ENCODE measurements at places on chromosomes 3 and 15.

DNA sequence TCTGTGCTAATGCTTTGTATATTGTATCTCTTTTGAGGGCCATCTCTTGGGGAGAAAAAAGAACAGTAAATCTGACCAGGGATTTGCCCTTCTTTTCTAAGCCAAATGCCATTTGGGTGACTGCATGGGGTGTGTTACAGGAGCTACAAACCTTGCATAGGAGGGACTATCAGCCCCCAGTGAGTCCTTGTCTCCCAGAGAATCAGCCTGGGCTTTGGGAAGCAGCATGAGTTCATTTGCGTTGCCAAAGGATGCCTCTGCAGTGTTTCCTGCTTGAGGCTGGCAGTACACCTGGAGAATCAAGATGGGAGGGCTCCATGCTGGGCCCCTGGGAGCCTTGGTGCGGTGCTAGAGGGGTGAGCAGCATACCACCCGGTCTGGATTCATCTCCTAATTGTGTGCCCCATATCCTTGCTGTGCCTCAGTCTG lies 49.6 kb upstream of the POLG start:
- no peak for DNase-seq

- DNase-seq: no peak
Observed at GRCh38 chr3:195403841-195404408, 38.9 kb downstream of the ACAP2 start.

DNA sequence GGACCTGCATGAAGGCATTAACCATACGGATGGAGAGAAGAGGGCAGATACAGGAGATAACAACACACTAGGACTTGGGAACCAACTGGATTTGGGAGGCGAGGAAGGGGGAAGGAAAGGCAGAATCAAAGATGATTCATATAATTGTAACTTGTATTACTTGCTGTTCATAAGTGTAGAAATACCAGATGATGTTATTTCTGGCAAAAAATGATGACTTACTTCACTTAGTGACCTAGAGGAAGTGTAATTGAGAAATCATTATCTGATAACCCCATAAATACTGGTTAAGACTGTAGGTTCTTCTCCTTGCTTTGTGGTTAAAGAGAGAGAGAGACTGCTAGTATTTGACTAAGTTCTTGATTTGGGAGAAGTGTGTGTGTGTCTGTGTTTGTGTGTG lies 50.5 kb upstream of the GK5 start:
- DNase-seq: no peak

DNA sequence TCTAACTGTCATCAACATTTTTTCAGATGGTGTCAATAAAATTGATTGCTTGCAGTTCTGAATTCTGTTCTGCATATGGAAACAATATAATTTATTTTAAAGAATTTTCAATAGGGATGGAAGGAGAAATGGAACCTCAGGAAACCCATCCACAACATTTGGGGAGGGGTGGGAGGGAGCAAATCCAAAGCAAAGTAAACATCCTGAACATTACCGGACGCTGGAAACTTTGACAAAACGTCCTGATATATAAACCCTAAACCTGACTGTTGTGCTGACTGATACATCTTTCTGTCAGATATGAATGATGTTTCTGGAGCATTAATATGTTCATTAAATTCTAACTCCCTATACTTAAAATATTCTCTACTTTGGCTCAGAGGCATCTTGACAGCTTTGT lies 479.0 kb downstream of the FOXP1 start:
- no peak for DNase-seq

- DNase-seq: no peak
Observed at GRCh38 chr3:71846185-71846584, 61.2 kb upstream of the PROK2 start.

DNA sequence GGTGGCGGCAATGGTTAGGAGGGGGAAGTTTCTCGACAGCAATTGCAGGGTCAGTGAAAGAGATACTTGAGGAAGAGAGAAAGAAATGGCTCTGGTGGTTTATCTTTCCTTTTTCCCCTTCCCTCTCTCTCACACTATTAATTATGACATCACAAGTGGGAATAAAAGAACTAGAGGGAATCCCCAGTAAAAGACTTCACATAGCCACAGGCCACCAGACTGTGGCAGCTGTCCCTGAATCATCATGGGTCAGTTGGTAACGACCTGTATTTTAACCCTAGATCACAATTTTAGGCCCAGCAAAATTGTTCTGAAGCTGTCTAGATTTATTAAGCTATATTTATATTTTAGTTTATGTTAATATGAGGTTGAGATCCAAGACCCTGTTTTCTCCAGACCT lies 40.3 kb downstream of the MBNL1 start:
- DNase-seq: no peak

DNA sequence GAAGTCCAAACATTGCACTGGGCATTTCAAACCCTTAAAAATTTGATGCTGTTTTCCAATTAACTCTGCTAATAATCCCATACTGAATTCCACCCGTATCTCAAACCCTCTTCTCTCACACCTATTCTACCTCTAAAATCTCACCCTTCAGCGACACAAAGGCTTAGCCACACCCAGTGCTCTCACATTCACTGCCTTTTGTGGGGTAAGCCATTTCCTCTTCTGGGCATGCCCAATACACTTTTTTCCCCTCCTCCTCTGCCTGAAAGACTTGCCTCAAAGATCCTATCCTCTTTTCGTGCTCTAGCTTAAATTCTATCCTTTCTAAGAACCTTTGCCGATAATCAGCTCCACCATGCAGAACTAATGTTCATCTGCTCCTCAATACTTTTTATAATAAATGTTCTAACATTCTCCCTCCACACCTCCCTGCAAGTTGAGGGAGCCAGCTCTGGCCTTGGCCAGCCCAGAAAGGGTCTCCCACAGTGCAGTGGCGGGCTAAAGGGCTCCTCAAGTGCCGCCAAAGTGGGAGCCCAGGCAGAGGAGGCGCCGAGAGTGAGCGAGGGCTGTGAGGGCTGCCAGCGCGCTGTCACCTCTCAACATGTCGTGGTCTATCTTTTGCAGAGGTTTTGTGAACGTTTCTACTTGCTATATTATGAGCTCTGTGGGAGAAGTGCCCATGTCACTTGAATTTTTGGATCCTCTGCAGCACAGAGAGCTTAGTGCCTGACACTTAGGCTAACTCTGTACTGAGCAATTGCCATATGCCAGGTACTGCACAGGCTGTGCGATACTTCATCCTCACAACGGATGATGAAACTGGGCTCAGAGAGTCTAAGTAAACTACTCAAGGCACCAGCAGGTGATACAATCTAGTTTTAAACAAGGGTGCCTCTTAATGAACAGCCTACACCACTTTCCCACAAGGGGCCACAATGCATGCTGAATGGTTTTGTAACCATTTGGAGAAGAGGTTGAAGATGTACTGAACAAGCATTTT lies 53.6 kb upstream of the BCL6 start:
- DNase-seq: no peak

DNA sequence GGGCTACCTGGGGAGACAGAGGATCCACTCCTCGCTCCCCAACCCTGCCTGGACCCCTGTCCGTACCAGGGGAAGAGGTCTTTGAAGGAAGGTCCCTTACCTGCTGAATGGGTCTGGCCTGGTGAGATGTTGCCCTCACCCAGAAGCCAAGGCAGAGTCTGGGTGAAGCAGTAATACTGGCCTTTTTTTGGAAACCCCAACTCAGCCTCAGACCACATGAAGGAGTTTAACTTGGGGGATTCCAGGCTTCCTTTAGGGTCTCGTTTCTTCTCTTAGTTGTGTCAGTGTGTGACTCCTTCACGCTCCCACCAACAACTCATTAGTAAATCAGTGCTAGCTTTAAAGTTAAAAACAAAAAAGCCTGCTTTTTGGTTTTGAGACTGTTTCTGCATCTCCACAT lies 45.6 kb downstream of the RTP1 start:
- DNase-seq: no peak

GRCh38 chr3:189303584-189303983 lies 131.8 kb downstream of the TPRG1 start:
- DNase-seq: no peak

DNA sequence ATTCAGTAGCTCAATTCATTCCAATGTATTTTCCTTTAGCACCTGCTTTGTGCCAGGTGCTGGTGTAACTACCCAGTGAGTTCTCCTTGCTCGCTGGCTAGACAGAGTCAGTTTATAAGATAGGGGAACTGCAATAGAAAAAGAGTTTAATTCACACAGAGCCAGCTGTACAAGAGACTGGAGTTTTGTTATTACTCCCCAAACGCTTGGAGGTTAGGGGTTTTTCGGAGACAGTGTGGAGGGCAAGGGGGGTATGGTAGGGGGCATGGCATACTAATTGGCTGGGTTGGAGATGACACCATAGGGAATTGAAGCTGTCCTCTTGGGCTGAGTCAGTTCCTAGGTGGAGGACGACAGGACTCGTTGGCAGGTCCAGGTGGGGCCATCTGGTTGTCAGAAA lies 5.4 kb upstream of the CFAP91 start:
- no peak for DNase-seq

DNA sequence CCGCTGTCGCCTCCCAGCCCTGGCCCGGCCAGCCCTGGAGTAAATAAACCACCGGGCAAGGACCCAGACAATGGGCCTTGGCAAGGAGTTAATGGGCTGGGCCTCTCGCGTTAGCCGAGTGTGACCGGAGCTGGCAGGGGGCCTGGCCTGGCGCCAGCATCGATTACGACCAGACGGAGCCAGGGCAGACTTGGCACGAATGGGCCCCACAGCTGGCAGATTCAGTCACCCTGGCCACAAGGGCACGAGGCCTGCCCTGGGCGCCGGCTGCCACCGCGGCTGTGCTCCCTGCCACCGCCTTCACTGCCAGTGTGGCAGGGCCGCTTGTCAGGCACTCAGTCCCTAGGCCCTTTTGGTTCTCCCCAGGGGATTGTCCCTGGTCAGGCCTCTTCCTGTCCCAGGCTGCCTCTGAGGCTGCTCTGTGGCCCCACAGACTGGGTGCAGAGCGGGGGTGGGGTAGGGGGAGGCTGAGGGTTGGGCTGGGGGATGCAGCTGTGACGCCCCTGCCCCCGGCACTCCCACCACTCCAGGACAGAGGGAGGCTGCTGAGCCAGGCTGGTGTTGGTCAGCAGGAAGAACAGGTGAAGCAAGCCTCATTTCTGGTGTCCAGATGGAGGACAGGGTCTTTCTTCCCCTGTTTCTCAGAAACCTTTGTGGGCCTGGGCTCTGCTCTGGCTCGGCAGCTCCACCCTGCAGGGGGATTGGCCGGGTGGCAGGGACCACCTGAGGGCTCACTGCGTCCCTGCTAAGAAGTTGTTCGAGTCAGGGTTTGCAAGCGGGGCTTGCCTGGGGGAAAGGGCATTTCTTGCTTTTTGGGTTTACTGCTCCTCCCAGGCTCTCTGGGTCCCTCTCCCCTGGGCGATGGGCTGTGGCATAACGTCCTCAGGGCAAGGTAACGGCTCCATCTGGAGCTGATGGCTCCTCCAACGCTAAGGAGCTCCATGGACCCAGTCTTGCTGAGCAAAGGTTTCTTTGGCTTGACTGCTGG lies 30.5 kb upstream of the SRP14 start:
- no peak for DNase-seq

Data from activated CD4-positive, alpha-beta T cell treated with anti-CD3 and anti-CD28 coated beads for 48 hours (primary cell).